Kidney (tissue), 22 donors: ENCODE measurements at places on chromosomes 3 and 15. TPM values are rescaled to one million over a fixed set of nuclear protein-coding genes. Genes with fewer than 3 reads are reported as not detected.

DNA sequence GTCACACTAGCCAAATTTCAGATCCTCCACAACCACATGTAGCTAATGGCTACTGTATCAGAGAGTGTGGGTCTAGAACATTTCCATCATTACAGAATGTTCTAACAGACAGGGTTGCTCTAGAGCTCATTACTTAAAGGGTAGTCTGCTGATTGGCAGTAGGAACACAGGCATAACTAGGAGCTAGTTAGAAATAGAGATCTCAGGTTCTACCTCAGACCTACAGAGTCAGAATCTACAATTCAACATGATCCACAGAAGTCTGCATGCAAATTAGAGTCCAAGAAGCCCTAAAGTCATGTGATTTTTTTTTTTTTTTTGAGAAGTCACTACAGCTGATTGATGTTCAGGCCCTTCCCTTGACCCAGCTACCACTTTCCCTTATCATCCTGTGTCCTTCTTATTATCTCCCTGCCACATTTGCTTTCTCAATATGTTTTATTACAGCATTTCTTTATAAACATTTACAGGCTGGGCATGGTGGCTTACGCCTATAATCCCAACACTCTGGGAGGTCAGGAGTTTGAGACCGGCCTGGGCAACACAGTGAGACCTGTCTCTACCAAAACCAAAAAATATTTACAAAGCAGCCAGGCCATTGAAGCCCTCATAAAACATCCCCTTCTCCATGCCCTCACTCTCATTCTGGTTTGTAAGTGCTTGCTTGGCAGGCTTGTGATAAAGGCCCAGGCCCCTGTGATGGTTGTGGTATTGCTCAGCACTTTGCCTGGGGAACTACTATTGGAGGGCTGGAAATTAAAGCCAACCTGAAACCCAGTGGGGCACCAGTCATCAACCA, 3.8 kb upstream of the ABHD5 start:
- DNase-seq, result no peak

- DNase-seq, result no peak
Measured at GRCh38 chr3:64039981-64040733, 16.9 kb upstream of the PSMD6 start.

DNA sequence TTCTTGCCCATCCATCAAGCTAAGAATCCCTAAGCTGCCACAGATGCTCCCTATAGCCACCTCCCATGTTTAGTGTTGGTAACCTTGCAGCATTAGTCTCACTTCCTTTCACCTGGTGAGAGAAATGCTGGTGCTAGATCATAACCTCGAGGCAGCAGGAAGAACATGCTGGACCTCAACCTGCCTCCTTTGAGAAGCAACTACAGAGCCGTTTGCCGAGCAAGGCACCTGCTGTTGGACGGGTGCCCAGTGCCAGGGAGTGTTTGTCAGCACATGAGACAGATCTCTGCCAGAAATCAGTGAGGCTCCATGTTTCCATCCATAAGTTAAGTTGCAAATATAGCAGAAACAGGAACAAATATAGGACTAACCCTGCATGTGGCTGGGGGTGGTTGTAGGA, 955.7 kb downstream of the TUSC7 start:
- DNase-seq, result no peak

Gene CAMK2N2
- total RNA-seq, result 0.31 TPM

Gene DBR1
- 18.9 TPM for total RNA-seq
